Muscle of leg (tissue), 16 donors: ENCODE measurements at places on chromosomes 4 and X. TPM values are rescaled to one million over a fixed set of nuclear protein-coding genes. Genes with fewer than 3 reads are reported as not detected.

- peak; percentile 56 for DNase-seq
Observed at GRCh38 chrX:39309721-39310152, 508.5 kb downstream of the MID1IP1 start.

GRCh38 chr4:12304905-12305304 is 876.2 kb upstream of the HS3ST1 start:
- no peak for DNase-seq

DNA sequence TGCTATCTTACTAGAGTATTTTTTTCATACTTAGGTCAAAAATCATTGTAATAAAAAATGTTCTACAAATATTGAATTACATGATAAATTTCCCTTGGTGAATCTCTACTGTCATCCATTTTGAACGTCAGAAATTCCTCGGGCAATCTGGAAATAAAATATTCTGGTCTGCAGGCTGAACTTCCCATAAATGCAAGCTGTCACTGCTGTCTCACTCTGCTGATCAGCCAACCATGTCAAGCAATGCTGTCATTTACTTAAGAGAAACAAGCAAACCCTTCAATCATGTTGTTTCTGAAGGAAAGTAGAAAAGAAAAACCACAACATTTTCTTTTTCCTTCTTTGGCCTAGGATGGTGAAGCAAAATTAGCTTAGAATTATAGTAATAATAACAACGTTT is 514.2 kb upstream of the GALNT7 start:
- no peak for DNase-seq

DNA sequence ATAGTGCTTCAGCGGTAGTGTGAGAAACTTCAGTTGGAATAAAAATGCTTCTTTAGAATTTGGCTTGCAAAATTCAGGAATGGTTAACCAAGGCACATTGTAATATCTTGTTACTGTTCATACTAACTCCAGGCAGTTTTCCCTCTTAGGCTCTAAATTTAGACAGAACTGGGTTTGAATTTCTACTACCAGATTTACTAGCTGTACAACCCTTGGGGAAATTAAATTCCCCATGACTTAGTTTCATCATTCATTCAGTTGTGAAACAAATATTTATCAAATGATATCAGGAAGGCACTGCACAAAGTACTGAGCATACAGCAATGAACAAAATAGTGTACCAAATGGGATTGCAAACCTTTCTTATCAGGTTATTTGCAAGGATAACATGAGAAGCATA is 135.0 kb upstream of the IL15 start:
- DNase-seq = peak; percentile 3

GRCh38 chr4:105504744-105505143 is 30.9 kb upstream of the PPA2 start:
- DNase-seq = peak; percentile 0

DNA sequence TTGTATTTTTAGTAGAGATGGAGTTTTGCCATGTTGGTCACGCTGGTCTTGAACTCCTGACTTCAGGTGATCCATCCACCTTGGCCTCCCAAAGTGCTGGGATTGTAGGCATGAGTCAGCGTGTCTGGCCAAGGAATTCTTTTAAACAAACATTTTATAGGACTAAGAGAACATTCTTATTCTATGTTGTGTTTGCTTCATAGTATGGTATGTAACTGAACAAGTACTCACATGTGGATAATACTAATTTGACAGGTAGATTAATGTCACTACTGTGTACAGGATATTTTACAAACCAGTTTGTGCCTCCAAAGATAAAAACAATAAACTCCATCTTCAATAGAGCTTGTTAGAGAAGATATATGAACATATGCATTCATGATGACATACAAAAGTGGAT is 1353.4 kb downstream of the PCDH7 start:
- DNase-seq = no peak

DNA sequence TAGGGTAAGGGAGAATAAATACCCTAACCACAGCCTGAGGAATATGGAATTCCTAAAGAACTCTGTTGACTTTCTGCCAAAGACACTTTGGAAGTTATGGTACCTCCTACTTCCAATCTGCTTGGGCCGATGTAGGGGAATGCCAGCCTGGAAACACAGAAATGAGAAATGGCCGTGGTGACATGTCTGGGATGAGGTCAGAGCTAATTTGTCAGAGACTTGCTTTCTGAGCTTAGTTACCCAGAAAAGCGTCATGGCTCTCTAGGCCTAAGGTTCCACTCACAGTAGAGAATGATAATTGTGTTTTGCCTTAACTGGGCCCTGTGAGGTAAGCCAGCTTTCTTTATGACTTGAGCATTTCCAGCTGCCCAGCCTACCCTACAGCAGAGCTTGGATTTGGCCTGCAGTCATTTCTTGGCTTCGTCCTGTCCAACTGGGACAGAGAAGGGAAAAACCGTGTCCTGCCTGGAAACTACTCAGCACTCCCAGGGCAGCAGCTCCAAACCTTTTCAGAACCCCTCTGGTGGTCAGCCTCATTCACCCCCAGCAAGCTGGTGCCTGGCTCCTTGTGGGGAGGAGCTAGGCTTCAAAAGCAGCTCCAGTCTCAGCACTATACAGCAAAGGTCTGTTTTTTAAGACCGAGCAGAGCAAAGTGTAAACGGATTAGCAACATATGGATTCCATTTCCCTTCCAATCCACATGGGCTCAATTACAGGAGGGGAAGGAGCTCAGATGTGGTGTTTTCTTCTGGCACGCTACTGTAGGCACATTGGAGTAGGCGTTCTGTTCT is 92.3 kb downstream of the RLIM start:
- DNase-seq = peak; percentile 87

DNA sequence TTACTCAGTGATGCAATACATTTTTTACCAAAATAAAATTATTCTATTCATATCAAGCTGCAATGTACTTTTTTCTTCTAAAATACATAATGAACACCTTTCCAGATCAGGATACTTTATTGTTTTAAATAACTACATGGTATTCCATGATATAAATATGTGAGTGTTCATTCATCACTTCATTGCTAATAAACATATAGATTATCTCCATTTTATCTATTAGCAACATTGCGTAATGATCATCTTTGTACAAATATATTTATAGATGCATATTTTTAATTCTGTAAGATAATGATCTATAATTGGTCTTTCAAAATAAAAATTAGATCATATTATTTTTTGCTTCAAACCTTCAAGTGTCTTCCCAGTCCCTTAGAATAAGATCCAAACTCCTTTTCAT is 156.1 kb upstream of the HHIP start:
- no peak for DNase-seq

GRCh38 chrX:120271218-120271617 is 20.6 kb downstream of the ZBTB33 start:
- DNase-seq = no peak

- DNase-seq = no peak
Observed at GRCh38 chr4:73705056-73705432, 35.3 kb upstream of the CXCL8 start.

DNA sequence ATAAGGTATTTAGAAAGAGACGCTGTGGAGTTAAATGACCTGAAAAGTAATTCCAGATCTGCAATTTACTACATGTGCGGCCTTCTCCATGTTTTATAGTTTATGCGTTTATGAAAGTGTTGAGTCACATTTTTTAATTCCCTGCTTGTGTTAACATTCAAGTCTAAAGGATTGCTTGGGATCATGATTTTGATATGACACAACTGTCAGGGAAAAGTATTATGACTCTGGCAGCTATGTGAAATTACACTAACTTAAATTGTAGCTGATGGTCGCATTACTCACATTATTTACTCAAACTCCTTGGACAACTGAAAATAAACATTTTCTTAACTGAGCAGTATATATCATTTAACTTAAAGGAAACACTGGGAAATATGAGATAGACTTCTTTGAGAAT is 14.3 kb upstream of the GABRB1 start:
- DNase-seq = no peak

DNA sequence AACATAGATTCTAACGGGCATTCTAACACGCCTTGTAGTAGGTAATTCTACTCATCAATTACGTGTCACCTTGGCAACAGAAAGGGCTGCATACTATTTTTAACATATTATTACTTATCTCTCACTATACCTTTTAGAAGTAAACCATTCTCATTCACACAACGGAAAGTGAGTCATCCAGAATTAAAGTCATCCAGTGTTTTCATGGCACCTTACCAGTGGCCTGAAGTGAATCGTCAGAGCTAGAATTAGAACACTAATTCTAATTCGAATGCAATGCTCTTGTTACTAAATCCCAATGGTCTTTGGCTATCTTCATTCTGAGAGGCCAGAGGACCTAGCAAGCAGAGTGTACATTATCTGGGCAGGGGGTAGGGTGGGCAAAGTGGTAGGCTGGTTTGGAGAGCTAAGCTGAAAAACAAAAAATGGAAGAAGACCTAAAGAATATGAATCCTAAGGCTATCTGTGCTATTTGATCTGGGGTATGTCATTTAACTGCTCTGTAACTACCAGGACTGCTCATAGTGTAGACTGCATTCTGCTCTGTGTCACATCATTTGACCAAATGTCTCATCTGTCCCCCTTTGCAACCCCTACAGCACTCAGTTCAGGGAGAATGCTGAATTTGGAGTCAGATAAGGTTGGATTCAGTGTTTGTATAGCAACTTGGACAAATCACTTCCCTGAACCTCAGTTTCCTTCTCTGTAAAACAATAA is 96.5 kb downstream of the HDAC8 start:
- DNase-seq = peak; percentile 36

- no peak for DNase-seq
Observed at GRCh38 chr4:111676533-111676932, 468.7 kb upstream of the FAM241A start.

DNA sequence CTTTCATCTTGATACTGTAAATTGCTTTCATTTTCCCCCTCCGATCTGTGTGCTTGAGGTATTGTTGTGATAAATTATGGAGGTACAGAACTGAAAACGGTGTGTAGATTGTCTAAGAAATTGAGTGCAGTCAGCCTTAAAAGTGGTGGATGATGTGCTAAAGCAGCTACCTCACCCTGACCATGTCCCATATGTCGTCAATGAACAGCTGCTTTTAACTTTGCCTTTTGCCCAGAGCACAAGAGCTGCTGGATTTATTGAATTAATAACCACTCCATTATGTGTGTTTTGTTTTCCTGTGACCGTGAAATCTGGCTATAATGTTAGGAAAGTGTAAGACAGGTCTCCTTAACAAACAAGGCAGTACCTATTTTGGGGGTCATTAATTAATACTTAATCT is 581.9 kb upstream of the PITX2 start:
- peak; percentile 35 for DNase-seq

- peak; percentile 27 for DNase-seq
Observed at GRCh38 chr4:95415346-95415771, 133.4 kb downstream of the UNC5C start.

- DNase-seq = no peak
Observed at GRCh38 chr4:95506264-95506663, 42.5 kb downstream of the UNC5C start.

- DNase-seq = peak; percentile 59
Observed at GRCh38 chrX:131901546-131901945, 121.6 kb upstream of the STK26 start.

DNA sequence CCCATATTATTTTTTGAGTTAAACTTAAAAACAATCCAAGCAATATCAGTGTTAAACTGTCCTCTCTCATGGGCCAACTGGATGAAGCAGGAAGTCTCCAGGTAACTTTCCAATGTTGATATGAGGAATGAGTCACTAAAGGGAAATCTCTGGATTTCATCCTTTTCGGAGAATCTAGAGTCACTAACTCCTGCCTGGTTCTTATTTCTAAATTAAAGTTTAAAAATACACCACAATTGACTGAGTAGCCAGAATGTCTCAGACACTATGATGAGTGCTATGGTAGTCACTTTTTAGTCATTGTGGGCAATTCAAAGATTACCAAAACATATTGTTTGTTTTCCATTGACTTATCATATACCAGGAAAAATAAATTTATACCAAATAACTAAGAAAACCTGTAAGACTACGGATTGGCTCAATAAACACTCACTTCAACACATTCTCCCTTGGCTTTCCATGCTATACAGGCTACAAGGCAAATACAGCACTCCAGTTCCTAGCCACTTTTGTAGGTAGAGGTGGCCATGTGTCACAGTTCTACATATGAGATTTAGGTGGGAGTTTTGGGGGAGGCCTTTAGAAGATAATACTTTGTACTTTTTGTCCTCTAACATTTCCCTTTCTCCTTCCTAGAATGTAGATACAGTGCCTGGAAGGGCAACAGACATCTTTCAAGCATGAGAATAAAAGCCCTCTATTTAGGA is 8.6 kb downstream of the SLC9B2 start:
- no peak for DNase-seq

DNA sequence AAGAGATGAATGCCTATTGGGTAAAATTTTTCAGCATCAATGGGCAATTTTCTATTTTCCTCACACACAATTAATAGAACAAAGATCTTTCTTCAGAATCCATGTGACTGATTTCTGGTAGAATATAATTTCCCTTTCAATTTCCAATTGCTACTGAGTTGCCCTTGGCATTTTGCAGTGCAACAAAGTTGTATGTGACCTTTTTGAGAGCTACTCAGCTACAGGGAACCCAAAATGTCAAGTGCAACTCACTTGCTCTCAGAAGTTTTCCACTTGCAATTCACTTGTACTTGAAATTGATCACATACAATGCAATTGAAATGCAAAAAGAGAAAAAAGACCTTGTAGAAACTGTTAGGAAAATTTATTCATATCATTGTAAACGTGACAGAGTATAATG is 245.5 kb downstream of the BANK1 start:
- DNase-seq = no peak

DNA sequence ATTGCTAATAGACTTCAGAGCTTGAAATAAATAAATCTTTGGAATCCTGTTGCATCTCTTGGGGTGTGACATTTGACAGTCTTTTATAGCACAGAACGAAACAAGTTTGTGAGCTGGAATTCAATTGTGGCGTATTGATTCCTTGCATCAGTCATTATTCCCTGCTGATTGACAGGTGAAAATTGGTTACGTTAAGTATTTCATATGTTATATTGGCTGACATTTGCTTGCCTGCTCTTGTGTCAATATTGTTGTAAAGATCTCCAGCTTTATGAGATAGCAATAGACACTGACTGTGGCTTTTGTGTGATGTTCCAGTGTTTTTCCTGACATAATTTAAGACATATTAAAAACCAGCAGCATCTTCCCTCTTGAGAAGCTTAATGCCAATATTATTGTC is 644.4 kb upstream of the FAM241A start:
- no peak for DNase-seq

- DNase-seq = peak; percentile 98
Observed at GRCh38 chr4:16676230-16676770, 222.1 kb downstream of the LDB2 start.

GRCh38 chrX:66142351-66142750 is 21.7 kb upstream of the HEPH start:
- no peak for DNase-seq

The CCDC160 gene
- polyA plus RNA-seq = 0.24 TPM

The HSFX3 gene
- 0.61 TPM for polyA plus RNA-seq

The FAM114A1 gene
- 48.6 TPM for polyA plus RNA-seq

The DUX4 gene
- polyA plus RNA-seq = not detected

The PPP1R3F gene
- polyA plus RNA-seq = 7.7 TPM

The TNIP2 gene
- 17.1 TPM for polyA plus RNA-seq

The SLC2A9 gene
- 5.0 TPM for polyA plus RNA-seq

The F8A3 gene
- polyA plus RNA-seq = 5.3 TPM

The STOX2 gene
- polyA plus RNA-seq = 6.4 TPM

The CFAP47 gene
- polyA plus RNA-seq = not detected

The DMRTC1 gene
- not detected for polyA plus RNA-seq
